ENCODE measurements at places on chromosomes 16 and 17. TPM values are rescaled to one million over a fixed set of nuclear protein-coding genes. Genes with fewer than 3 reads are reported as not detected.

GRCh38 chr16:85673529-85674417 lies 15.0 kb downstream of the GINS2 start:
- no peak for DNase-seq

DNA sequence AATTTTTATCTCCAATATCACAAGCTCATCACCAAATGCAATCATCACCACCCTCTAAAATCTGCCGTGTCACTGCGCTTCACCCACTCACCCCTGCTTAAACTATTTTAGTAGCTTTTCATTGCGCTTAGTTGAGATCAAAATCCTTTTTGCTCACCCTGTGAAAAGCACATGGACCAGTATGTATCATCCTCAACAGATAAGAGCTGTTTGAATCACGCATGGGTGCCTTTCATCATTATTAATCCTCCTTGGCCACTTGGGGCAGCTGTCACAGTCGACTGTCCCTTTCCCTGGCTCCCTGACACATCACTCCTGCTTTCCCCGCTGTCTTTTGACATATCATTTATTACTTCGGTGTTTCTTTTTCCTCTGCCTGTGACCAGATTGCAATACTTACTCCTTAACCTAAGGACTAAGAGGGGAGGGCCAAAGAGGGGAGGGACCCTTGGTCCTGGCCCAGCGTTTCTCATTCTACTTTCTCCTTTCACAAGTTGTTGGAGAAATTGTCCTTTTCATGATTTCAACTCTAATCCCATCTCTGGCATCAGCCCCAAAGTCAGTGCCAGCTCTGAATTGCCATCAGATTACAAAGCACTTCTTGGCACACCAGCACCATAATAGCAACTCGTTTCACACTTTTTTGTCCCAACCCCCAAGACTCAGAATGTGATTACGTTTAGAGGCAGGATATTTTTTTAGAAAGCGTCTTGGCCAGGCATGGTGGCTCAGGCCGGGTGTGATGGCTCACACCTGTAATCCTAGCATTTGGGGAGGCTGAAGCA lies 8.6 kb upstream of the KDM6B start:
- no peak for DNase-seq

DNA sequence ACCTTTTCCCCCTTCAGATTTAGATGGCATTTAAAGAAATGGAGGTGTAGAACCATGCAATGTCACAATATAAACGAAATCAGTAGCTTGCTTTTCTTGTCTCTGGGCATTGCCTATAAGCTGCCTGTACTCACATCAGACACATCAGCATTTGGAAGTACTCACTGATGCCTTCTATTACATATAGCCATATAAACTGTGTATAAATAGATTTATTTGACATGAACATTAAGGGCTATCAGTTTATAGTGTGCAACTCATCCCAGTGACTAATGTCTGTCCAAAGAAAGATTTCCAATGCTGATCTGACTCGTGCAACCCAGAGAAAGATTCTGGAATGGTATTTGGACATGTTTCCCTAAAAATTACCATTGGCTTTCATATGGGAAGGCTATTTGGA lies 417.9 kb upstream of the MAF start:
- no peak for DNase-seq

GRCh38 chr17:68591583-68591982 lies 9.6 kb downstream of the FAM20A start:
- no peak for DNase-seq

DNA sequence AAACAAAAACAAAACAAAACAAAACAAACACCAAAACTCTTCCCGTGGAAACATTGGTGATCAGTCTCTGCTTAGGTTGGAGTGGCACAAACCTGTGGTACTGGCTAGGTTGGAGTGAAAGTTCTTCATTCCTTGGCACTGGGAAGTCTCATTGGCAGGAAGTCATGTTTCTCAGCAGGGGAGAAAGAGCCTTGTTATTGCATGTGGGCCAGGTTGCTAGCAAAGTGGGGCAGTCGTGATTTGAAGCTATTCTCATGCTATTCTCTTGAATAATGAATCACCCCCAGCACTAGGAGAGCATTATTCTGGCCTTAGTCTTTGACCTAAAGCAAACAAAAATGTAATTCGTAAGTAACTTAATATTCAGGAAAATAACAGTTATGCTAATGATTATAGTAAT lies 24.3 kb upstream of the B4GALNT2 start:
- DNase-seq, result no peak

GRCh38 chr16:724188-725040 lies 1.8 kb downstream of the CCDC78 start:
- no peak for DNase-seq

- DNase-seq, result no peak
These were observed 19.1 kb downstream of the GPR142 start for GRCh38 chr17:74386386-74386785.

The HSD17B2 gene
- not detected for total RNA-seq

The KRT17 gene
- not detected for total RNA-seq

The GNGT2 gene
- total RNA-seq, result 2.4 TPM

The CDH13 gene
- total RNA-seq, result not detected

GRCh38 chr17:40026816-40027613 lies 11.8 kb downstream of the CSF3 start:
- DNase-seq, result peak; percentile 83

DNA sequence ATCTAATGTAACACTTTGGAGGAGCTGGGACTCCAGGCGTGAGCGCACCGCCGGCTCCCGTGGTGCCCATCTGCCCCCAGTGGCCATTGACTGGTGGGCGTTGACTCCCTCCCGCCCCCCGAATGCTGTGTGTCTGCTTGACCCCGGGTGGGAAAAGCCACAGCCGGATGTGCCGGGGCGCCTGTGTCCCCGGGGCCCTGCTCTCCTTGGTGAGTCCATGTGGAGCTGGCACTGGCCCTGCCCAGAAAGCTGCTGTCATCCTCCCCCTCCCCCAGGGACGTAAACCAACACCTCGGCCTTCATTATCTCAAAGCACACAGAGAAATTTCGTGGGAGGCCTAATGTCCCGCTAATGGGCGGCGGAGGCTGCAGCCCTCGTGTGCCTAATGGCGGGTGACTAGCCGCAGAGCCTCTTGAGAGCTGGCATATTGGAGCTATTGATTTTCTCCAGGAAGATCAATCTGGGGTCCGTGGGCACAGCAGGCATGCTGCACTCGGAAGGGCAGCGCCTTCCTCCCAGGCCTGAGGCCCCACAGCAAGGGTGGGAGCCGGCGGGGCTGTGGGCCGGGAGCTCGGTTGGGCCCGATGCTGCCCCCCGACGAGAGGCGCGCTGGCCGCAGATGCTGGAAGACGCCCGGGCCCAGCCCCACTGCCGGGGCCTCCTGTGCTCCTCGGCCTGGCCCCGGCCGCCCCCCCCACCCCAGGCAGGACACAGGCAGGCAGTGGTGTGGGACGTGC lies 4.0 kb upstream of the PERCC1 start:
- DNase-seq, result no peak

- DNase-seq, result no peak
These were observed 345 bp downstream of the EMC8 start for GRCh38 chr16:85798901-85799496.

The SLFN14 gene
- total RNA-seq, result not detected

DNA sequence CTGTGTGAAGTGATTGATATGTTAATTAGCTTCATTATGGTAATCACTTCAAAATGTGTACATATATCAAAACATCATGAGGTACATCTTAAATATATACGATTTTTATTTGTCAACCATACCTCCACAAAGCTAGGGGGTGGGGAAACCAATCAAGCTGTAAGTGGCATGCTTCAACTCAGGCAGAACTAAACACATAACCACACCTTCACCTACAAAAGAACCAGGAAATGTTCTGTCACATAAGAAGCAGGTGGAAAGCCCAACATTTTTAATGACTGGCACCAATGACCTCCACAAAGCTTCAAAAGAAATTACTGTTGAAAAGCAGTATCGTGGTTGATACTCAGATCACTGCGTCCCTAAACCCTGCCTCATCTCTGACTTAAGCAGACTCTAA lies 867.7 kb upstream of the EEF2KMT start:
- no peak for DNase-seq

DNA sequence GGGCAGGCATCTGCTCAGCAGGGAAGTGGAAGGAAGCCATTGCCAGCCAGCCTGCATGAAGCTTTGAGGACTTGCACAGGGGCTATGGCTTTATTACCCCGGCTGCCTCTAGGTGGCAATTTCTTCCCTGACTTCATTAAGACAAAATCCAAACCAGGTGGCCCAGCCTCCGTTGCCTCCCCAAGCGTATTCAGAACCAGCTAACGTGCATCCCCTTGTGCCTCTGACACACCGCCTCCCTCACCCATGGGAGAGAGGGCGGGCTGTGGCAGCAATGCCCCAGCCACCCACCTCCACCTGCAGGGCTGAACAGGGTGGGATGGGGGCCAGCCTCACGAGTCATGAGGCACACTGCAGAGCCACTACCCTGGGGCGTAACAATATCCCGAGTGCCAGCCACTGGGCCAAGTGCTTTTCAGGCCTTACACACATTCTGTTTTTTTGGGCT lies 6.8 kb downstream of the KIFC3 start:
- DNase-seq, result peak; percentile 60

- DNase-seq, result no peak
These were observed 3.5 kb downstream of the CTRB1 start for GRCh38 chr16:75222271-75222783.

GRCh38 chr17:5511401-5512225 lies 25.2 kb downstream of the MIS12 start:
- no peak for DNase-seq

The DPEP1 gene
- total RNA-seq, result not detected

- no peak for DNase-seq
These were observed 2.8 kb downstream of the PRSS33 start for GRCh38 chr16:2784358-2785100.

Measured in CD4-positive, alpha-beta T cell (primary cell).